ENCODE measurements at places on chromosomes 2 and 18.
A peak's percentile ranks its signal among the peaks of the same experiment; 100 is the strongest.

GRCh38 chr2:97670471-97670870, 958 bp downstream of the C2orf92 start:
- ATAC-seq, result no peak

DNA sequence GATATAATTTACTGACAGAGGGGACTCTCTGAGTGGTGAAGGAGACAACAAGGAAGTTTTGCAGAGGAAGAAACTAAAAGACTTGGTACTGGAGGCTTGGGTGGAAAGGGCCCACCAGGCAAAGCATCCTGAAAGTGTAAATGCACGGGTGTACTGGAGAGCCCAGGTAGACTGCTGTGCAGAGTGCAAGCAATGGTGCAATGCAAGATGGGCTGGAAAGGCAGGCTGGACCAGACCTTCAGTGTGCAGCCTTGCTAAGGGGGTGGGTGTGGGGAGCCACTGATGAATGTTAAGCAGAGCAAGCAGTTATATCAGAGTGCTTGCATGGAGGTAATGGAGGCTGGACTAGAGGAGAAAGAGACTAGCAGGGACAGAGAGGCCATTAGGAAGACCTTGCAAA, 10.7 kb downstream of the C2orf74 start:
- ATAC-seq, result no peak

DNA sequence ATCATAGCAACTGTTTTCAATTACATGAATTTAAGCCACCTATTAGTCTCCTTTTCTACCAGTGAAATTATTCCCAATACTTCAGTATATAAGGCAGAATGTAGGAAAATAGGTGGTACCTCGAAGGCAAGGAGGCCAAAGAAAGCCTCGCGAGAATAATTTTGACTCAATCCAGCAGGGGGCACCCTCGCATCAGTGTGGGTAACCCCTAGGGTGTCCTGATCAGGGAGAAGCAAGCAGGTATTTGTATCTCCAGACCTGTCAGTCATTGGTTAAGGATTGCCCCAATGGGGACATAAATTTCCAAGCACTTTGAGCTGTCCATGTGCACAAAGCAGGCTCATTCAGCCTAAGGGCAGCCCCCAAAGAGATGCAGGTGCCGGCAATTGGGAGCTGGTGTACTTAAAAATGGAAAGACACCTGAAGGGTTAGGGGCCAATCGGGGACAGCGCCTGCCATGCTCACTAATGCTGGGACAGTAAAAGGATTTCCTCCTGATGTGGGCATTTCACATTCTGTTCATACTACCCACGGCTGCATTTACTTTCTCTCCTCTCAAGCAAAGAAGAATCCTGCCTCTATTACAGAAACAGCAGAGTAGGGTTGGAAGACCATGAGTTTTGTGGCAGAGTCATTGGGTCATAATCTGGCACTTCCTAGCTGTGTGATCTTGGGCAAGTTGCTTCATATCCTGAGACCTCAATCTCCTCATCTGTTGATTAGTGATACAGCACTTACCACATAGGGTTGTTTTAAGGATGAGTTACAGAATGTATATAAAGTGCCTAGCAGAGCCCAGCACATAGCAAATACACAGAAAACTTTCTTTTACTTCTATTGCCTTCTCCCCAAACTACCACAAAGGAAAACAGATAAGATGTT, 136.1 kb downstream of the ICOS start:
- ATAC-seq, result peak; percentile 65

GRCh38 chr2:235498946-235499812, 5.3 kb downstream of the AGAP1 start:
- ATAC-seq, result no peak

All from SK-N-SH treated with all-trans-retinoic acid at 6 μM for 48 hours (cell line).